ENCODE measurements at places on chromosomes 3 and 15.

- no peak for DNase-seq
Measured at GRCh38 chr3:126305427-126305826, 51.8 kb downstream of the KLF15 start.

DNA sequence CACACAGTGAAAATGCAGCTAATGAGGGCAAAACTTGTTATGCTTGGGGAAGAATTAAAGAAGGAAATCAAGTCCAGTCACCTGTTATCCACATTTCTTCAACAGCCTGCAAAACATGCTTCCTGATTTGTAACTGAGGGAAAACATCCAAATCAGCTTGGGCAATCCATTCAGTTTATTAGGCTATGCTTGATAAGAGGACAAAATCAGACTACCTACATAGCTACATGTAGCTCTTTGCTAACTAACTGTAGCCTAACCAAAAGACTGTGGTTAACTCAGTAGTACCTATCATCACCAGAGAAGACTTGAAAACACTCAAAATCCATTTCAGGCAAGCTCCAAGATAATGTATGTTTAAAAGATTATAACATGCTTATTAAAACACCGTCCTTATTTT lies 436.4 kb downstream of the SHQ1 start:
- no peak for DNase-seq

GRCh38 chr3:65030847-65031463 lies 343.2 kb upstream of the ADAMTS9 start:
- DNase-seq, result no peak

- no peak for DNase-seq
Measured at GRCh38 chr3:33749546-33750210, 31.6 kb upstream of the CLASP2 start.

- peak; percentile 28 for DNase-seq
Measured at GRCh38 chr3:195546130-195546560, 3.0 kb upstream of the PPP1R2 start.

DNA sequence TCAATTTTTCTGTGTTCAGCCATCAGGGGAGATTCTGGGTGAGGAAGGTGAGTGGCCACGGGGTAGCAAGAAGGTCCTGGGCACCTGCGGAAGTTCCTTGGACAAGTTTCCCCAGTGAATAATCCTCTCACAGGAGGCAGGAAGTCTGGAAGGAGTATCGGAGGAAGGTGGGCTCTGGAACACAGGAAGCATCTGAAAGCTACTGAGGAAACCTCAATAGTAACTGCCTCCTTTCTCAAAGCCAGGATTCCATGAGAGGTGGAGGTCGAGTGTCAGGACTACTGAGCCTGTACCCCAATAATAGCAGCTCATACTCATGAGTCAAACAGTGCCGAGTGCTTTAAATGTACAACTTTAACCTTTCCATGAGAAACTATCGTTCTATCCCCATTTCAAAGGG lies 110.9 kb downstream of the OXNAD1 start:
- DNase-seq, result no peak

GRCh38 chr15:67025719-67026609 lies 39.4 kb upstream of the SMAD3 start:
- DNase-seq, result no peak

GRCh38 chr15:52790941-52791751 lies 1.0 kb upstream of the ONECUT1 start:
- DNase-seq, result no peak

DNA sequence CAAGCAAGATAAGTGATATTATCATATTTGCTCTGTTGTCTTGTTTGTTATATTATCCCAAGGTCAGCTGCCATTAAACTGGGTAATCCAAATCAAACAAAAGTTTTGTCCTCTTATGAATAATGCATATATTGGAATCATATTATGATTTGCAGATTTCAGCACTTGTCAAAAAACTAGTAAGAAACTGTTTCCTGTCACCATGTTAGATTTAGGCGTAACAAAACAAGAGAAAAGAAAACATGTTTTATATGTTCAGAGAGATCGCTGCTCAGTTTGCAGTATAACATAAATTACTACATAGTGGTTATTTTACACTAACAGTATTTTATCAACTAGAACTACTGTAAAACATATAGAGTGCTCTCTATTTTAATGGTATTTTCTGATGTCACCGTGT lies 123.4 kb upstream of the ICE2 start:
- DNase-seq, result no peak

DNA sequence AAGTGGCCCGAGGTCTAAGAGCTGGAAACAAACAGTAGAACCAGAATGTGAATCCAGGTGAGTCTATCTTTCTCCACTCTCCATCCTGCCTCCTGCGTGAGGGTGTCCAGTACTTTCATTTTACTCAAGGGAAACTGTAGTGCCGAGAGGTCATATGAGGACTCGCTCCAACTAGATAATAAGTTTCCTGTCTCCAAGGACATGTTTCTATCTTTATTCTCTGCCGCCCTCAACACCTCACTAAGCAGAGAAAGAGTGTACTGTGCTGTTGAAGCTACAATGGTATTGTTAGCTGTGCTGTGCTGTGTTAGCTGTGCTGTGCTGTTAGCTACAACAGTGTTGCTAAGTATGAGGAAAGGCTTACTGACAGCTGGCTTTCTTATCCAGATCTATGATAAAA lies 137.9 kb upstream of the COL8A1 start:
- DNase-seq, result no peak

- no peak for DNase-seq
Measured at GRCh38 chr3:8085498-8085897, 416.1 kb upstream of the LMCD1 start.

GRCh38 chr3:66220066-66220465 lies 735 bp upstream of the SLC25A26 start:
- no peak for DNase-seq

GRCh38 chr3:9600597-9600996 lies 47.0 kb upstream of the LHFPL4 start:
- no peak for DNase-seq

GRCh38 chr15:51600114-51600513 lies 22.5 kb downstream of the DMXL2 start:
- no peak for DNase-seq

DNA sequence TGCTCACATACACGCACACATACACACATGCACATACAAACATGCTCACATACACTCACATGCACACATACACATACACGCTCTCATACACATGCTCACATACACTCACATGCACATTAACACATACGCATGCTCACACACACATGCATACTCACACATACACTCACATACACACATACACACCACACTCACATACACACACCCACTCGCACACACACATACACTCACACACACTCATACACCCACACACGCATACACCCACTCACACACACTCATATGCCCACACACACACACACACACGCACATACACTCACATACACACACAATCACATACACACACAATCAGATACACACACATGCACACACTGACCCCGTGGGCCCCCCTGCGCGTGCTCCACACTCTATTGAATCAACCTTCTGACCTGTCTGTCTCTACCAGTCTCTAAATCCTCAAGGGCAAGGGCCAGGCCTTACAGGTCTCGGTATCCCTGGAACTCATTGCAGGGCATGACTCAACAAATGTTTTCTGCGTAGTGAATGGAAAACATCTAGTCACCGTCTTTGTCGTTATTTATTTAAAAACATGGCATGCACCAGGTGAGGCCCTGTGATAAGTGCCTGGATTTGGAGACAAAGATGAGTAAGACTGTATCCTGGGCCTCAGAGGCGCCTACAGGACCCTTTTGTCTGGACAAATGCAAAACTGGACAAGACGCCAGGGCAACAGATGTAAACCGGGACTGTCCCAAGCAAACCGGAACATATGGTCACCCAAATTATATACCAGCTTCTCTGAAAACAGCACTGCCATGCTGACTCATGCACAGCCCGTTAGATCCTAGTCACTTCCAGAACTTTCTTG lies 41.8 kb downstream of the GRK7 start:
- no peak for DNase-seq

GRCh38 chr3:104069114-104069513 lies 1297.6 kb upstream of the ALCAM start:
- DNase-seq, result no peak

DNA sequence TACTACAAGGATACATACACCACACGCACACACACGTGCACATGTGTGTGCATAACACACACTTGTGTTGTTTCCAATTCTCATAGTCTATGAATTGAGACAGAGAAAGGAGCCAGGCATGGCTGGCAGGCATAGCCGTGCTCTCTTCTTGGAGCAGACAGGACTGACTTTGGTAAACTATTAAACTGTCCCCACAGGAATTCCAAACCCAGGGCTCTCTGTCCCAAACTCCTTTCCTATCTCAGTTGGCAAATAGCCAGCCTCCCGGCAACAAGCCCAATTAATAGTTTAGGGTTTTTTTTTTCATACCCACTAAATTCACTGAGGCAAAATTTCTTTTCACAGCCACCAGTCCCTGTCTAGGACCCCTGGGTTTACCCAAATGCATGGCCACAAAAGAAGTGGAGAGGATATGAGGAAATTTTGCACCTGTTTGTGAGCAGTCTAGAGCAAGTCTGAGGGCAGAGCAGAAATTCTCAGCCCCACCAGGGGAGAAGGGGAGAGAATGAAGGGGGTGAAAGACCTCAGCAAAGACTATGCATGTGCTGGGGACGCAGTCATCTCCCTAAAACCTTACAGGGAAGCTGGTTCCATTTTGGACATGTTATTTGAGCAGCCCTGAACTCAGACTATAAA lies 17.8 kb downstream of the GALNT15 start:
- DNase-seq, result no peak

DNA sequence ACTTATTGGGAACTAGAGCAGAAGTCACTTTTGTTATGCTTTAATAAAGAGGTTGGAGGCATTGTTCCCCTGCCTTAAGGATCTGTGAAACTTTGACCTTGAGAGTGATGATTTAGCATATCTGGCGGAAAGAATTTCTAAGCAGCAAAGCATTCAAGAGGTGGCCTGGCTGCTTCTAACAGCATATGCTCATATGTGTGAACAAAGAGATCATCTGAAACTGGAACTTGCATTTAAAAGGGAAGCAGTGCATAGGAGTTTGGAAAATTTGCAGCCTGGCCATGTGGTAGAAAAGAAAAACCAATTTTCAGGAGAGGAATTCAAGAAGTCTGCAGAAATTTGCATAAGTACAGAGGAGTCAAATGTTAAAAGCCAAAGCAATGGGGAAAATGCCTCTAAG lies 56.4 kb upstream of the GOLIM4 start:
- DNase-seq, result no peak

- DNase-seq, result peak; percentile 45
Measured at GRCh38 chr3:143121241-143122088, 1.9 kb downstream of the CHST2 start.

DNA sequence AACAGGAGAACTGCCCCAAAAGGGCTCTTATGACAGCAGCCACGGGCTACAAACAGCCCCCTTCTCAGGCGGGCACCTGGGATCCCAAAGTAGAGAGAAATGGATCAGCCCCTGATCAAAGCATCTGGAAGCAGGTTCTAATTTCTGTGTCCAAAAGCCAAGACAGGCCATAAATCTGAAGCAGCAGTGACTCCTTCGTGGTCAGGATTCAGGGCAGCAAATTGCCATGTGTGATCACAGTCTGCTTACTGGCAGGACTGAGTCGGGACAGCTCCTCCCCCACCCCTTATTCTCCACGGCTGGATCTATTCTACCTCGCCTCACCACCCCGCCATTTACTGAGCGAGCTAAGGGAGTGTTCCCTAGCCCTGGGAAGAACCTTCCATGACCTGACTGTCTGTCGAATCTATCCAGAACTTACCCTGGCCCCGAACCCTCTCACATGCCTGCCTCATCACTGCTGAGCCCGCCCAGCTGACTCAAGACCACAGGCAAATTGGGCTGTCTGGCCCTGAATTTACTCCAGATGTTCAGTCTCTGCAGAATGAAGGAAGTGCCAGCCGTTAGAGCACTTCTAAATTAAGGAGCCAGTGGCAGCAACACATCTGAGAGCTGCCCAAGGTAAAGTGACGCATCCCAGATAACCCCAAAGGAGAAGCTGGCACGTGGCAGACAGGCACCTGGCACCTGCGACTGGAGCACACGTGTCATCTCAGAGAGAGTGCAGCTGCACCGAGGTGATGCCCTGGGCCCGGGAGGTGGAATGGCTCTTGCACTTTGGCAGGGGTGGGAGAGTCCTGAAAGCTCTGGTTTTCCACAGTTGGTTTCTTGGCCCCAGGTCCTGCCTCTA lies 1.3 kb downstream of the LRRC15 start:
- DNase-seq, result no peak

- no peak for DNase-seq
Measured at GRCh38 chr3:12934431-12934830, 93.1 kb upstream of the RPL32 start.

GRCh38 chr3:82416830-82417229 lies 655.4 kb upstream of the GBE1 start:
- no peak for DNase-seq

- no peak for DNase-seq
Measured at GRCh38 chr15:57079931-57080620, 161.6 kb downstream of the TCF12 start.

DNA sequence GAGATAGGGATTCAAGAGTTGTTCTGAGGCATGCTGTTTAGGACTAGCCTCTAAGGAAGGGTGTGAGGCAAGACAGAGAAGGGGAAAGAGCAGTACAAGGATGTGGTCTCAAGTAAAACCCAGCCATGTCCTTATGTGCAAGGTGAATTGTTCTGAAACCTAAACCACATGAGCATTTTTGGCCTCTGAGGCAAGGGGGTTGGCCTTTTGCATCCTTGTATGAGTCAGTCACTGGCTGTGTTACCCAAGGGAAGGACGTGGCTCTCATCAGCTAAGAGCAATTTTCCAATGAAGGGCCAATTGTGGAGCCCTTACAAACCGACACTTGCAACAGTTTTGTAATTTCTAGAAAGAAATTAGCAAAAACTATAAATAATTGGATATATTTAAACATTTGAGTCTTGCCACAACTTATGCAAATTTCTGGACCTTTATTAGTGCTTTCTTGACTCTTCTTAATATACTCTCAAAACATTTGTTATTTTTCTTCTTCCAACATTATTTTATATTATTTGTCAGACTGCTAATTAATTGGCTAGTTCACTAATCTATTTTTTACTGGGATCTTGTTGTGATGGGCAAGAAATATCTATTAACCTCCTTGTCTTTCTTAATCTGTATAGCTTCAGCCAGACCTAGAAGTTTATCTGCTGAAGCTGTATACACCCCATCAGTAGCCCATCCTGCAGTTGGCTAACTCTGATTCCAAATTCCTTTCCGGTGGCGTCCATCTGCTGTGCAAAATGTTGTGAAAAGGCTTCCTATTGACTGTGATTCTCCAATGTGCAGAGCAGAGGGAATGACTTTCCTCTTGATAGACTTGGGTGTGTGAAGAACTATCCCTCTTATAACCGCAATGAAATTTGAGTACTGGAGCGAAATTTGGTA lies 97.7 kb upstream of the P2RY1 start:
- no peak for DNase-seq

Measured in effector CD4-positive, alpha-beta T cell (primary cell).